Stimulated activated CD8-positive, alpha-beta memory T cell treated with anti-CD3 and anti-CD28 coated beads, Interleukin-4, amount 100 ng/mL, for 4 hours (primary cell): ENCODE measurements at places on chromosomes 1 and 21.

GRCh38 chr1:58884706-58885661 is 101.1 kb upstream of the JUN start:
- DNase-seq: no peak

DNA sequence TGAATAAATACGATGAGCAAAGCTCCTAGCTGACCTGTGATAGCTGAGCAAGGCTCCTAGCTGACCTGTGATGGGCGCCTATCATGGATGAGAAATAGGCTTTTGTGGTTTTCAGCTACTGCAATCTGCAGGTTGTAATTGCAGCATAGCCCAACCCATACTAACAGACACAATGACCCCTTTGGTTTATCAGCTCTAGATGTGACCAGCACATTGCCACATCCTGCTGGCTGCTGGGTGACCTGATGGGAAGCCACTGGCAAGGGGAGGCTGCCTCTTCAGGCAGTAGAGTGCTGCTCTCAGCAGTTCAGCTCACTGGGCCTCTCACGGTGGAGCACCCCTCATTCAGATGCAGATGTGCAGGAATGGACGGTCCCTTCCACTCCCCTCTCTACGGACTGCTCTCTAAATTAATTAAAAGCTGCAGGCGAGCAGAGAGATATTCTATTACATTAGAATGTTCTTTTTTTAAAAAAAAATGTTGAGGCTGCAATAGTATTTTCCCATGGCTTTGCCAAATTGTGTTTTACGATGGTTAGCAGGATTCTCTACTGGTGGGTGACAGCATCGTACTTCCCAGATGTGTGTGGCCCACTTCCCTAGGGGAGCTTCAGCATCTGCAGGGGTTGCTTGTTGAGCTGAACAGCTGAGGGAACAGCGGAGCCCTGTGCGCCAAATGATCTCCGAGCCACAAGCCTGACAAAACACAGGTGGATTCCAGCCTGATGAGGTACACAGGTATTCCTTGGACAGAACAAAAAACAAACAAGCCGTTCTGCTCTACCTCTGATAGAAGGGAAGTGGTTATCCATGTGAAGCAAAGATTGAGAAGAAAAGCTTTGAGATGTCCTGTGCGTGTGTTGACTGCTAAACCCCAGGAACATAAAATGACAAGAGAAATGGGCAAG is 65.0 kb downstream of the SYT6 start:
- DNase-seq: no peak

DNA sequence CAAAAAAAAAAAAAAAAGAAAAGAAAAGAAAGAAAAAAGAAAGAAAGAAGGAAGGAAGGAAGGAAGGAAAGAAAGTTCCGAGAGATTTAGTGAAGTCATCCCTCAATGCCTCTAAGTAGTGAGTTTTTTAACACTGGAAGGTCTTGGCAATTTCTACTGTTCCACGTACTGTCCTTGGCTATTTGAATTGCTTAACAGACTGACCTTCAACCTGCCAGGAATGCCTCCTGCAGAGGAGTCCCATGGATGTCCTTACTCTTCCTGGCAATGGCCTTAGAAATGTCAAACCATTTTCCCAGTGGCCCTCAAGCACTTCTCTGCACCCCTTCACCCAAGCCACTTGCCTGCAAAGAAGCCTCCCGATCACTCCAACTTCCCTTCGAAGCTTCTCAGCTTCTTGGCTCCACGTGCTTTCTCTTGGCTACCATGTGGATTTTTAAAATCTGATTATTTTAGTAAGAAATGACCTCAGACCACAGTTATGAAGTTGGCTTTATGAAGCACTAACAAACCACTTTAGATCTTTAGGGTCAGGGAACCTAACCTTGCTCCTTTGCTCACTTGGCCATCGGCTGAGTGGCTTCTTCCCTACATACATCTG is 43.7 kb upstream of the ABCG1 start:
- no peak for DNase-seq

GRCh38 chr1:53294567-53294966 is 33.3 kb downstream of the LRP8 start:
- DNase-seq: peak; percentile 10

DNA sequence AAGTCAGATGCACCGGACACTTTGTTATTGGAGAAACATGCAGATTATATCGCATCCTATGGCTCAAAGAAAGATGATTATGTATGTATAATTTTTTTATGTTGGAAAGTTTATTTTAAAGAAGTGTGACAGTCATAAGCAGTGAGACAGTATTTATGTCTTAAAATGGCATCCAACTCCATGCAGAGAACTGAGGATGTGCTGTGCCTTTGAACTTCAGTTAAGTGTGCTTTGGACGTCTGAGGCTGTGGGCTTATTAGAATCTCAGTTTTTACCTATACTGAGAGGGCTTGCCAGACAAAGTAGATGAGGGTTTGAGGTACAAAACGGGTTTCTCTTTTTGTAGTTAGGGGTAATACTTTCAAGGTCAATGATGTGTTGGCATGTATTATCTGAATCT is 1.5 kb downstream of the RABGGTB start:
- DNase-seq: no peak

DNA sequence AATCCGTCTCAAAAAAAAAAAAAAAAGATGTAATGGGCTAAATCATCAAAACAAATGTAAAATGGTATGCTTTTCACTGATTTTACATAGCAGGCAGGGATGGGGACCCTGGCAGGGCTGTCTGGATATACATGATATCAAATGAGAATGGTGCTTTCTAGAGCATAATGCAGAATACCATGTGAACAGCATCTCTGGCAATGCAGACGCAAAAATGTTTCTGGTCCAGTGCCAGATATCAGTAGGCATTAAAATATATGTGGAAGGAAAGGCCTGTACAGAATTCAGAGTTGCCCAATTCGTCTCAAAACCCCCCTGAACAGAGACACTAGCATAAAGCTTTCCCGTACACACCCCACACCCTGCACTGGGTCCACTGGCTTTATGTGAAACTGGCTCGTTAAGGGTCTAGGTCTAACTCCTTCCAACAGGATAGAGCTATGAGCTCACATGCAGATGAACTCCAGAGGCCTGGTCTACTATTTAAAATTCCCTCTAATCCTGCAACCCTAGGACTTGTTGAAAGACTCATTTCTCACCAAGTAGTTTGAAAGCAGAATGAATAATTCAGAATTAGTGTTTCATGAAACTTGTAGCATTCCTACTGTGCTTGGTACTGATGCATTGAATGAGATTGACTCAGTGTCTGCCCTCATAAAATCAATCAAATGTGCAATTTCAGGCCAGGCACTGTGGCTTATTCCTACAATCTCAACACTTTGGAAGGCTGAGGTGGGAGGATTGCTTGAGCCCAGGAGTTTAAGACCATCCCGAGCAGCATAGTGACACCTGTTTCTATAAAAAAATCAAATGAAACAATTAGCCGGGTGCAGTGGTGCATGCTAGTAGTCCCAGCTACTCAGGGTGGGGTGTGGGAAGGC is 2.6 kb upstream of the MYSM1 start:
- DNase-seq: no peak

GRCh38 chr1:212771341-212771740 is 20.2 kb downstream of the NSL1 start:
- DNase-seq: no peak

- no peak for DNase-seq
Measured at GRCh38 chr1:24528744-24529143, 26.1 kb downstream of the RCAN3 start.
